ENCODE measurements at places on chromosomes 7 and 10.

DNA sequence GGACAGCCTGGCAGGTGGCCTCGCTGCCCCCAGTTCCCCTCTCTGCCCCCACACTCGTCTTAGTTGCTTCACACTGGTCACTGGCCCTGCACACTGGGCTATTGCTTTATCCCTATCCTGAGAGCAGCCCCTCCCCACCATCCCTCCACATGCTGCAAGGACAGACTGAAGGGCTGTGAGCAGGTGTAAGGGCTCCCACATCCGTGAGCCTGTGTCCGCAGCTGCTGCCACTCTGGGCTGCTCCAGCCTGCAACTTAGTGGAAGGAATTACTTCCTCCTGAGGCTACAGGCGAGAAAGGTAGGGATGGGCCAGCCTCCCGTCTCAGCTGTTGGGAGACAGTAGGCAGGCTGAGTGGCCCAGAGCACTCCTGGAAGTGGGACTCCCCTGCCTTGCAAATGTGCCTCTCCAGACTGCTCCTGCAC is 3.8 kb downstream of the RARRES2 start:
- H3K4me3 ChIP-seq, result no peak overlapping the region
- no peaks in the 10 kb centered on the region for H3K36me3 ChIP-seq
- H3K4me1 ChIP-seq, result peaks cover 8% of the 10 kb centered on the region
- peaks cover 10% of the 10 kb centered on the region for H3K27me3 ChIP-seq
- no peak for DNase-seq
- H3K27ac ChIP-seq, result no peak overlapping the region

GRCh38 chr7:29039821-29040578 is 81.9 kb upstream of the TRIL start:
- no peaks in the 10 kb centered on the region for H3K36me3 ChIP-seq
- DNase-seq, result no peak
- no peak overlapping the region for H3K4me3 ChIP-seq
- H3K4me1 ChIP-seq, result peaks cover 36% of the 10 kb centered on the region
- no peaks in the 10 kb centered on the region for H3K27me3 ChIP-seq

- H3K4me3 ChIP-seq, result peak overlapping the region; percentile 87
- DNase-seq, result no peak
- no peaks in the 10 kb centered on the region for H3K36me3 ChIP-seq
- H3K4me1 ChIP-seq, result peaks cover 34% of the 10 kb centered on the region
- H3K27me3 ChIP-seq, result no peaks in the 10 kb centered on the region
- H3K27ac ChIP-seq, result peak overlapping the region; percentile 7
Measured at GRCh38 chr10:100007231-100008141, 2.3 kb downstream of the DNMBP start.

DNA sequence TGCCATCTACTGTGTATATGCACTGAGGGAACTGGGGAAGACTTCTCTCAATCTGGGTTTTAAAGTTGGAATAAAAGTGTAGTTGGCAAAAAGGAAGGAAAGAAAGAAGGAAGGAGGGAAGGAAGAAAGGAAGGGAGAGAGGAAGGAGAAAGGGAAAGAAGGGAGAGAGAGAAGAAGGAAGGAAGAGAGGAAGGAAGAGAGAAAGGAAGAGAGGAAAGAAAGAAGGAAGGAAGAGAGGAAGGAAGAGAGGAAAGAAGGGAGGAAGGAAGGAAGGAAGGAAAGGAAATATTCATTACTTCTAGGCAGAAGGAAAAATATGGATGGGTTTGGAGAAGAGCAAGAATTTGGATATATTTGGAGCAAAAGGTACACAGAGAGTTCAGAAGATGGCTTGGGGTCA is 343.6 kb upstream of the AUTS2 start:
- peaks cover 23% of the 10 kb centered on the region for H3K27me3 ChIP-seq
- DNase-seq, result no peak
- H3K36me3 ChIP-seq, result no peaks in the 10 kb centered on the region
- no peaks in the 10 kb centered on the region for H3K4me1 ChIP-seq

GRCh38 chr10:103659674-103660363 is 166.3 kb downstream of the NEURL1 start:
- H3K4me1 ChIP-seq, result peaks cover 10% of the 10 kb centered on the region
- no peaks in the 10 kb centered on the region for H3K36me3 ChIP-seq
- peak overlapping the region; percentile 90 for H3K4me3 ChIP-seq
- peak; percentile 82 for DNase-seq
- H3K27me3 ChIP-seq, result no peaks in the 10 kb centered on the region
- peak overlapping the region; percentile 78 for H3K27ac ChIP-seq

DNA sequence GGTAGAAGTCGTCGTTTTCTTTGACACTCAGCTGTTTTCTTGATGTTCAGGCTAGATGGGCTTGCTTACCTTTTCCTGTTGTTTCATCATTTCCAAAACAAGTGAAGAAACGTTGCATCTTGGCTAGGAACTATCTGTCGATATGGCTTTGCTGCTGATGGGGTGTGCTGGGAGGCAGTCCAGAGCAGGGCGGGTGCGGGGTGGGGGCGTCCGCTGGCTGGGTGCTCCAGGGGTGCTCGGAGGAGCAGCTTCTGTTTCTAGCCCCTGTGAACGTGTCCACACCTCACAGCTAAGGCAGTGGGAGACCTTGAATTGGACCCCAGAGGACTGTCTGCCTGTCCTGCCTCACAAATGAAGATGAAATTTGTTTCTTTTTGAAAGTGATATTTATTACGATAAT is 7.6 kb upstream of the SUN1 start:
- H3K36me3 ChIP-seq, result no peaks in the 10 kb centered on the region
- no peaks in the 10 kb centered on the region for H3K27me3 ChIP-seq
- no peak for DNase-seq

DNA sequence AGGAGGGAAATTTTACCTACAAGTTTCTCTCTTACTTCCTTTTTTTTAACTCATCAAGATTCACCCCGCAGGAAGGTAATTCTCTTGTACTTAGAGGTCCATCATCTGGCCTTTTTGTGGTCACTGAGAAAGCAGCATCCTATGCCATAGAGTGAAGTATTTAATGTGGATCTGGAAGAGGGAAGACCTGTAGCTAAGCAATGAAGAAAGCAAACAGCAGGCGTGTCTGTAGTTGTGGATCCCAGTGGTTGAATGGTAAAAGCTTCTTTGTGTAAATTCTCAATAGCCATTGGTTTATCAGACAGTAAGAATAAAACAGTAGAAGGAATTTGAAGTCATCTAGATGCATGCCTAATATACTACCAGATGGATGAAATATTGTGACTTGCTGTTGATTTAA is 196.4 kb downstream of the ANKRD7 start:
- no peak overlapping the region for H3K4me3 ChIP-seq
- no peak for DNase-seq
- no peaks in the 10 kb centered on the region for H3K36me3 ChIP-seq
- no peaks in the 10 kb centered on the region for H3K27me3 ChIP-seq
- no peak overlapping the region for H3K27ac ChIP-seq

DNA sequence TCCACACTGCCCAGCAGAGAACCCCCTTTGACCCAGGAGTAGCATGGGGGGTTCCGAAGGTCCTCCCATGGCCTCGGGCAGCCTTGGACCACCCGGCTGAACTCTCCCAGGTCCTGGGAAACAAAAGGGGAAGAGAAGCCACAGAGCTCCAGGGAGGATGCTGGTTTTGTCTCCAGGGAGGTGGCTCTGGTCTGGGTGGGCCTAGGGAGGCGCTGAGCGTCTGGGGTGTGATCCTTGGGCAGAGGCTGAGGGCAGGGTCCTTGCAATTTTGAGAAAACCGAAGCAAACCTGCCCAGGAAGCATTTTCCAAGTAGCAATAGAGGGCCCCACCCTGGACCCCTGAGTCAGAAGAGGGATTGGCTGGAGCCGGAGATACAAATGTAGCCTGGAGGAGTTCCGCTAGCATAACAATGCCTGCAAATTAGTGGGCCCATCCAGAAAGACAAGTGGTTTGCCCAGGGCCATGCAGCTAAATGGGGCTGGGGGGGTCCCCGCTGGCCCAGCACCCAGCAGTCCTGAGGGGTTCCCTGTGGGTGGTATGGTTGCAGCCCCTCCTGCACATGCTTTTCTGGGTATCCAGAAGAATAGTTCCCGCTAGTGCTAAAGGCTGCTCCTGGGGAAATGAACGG is 2.0 kb downstream of the UTF1 start:
- peaks cover 12% of the 10 kb centered on the region for H3K4me1 ChIP-seq
- DNase-seq, result no peak

DNA sequence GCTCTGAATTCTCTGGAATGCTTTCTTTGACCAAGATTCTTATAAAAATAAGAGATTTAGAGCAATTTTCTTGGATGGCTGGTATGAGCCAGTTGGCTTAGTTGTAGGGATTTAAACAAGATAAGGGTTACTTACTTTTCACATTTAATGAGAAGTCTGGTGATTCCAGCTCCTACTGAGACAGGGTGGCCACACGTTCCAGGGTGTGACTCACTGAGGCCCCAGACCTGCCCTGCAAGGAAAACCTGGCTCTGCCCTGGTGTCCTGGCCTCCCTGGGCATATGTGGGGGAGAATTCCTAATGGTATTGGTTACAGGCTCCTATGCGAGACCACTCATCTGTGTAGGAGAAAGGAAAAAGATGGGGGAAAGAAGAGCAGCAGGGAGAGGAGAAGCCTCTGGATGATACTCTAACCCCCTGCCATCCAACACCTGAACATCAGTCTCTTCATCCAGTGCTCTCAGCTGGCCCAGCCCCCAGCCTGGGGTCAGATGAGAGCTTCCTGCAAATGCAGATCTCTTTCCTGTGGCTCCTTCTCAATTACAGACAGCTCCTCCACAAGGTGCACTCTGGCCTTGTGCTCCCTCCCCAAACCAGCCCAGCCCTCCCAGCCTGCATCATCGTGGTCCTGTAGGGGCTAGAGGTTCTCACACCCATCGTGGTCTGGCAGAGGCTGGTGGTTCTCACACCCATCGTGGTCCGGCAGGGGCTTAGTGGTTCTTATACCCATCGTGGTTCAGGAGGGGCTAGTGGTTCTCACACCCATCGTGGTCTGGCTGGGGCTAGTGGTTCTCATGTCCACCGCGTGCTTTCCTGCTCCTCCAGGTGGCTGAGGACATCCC is 139.9 kb downstream of the EGFR start:
- peaks cover 14% of the 10 kb centered on the region for H3K27me3 ChIP-seq
- peaks cover 5% of the 10 kb centered on the region for H3K4me1 ChIP-seq
- no peak overlapping the region for H3K27ac ChIP-seq
- no peaks in the 10 kb centered on the region for H3K36me3 ChIP-seq
- no peak overlapping the region for H3K4me3 ChIP-seq
- no peak for DNase-seq

- H3K36me3 ChIP-seq, result no peaks in the 10 kb centered on the region
- DNase-seq, result no peak
Measured at GRCh38 chr7:123692471-123692877, 36.8 kb downstream of the LMOD2 start.

DNA sequence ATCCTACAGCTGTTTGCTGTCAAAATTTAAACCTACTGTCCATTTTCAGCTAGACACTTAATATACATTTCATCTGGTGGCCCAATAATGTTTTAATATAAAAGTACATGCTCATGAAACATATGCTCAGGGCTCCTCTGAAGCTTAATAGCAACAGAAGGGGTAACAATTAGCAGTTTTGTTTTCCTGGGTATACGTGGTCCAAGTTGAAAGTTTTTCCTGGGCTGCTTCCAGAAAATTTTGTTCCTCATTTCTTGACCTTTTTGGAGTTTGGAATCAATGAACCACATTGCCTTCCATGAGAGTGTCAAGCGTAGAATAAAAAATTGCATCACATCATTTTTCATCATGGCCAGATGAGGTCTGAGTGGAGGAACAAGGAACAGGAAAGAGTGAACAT is 537.3 kb upstream of the MGMT start:
- no peak overlapping the region for H3K4me3 ChIP-seq
- H3K4me1 ChIP-seq, result no peaks in the 10 kb centered on the region
- no peaks in the 10 kb centered on the region for H3K36me3 ChIP-seq

DNA sequence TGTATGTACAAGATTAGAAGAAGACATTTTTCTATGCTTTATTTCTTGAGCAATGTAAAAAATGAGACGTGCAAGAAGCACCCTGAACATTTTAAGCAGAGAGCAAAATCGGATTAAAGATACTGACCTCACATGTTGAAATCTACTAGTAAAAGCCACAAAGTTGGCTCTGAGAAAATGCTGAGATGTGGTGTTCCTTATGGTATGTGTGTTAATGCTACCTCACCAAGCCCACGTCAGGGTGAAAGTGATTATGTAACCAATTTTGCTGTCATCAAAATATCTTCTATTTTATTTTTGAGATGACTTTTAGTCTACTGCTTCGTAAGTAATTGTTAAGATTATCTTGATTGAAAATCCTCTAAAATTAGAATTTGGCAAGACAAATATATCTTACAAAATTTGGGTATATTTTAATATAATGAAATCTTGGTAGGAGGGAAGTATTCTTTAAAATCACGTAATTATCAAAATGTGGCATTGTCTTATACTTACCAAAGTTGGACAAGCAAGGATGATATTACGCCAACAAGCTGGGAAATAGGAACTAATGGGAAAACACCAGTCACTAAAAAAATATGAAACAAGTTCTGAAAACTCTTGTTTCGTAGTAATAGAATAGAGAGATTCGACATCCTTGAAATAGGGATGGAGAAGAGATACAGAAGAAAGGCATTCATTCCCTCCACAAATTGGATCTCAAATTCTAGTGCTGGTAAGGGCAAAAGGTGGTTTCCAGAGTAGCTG is 5.8 kb downstream of the ADO start:
- peak overlapping the region; percentile 96 for H3K27ac ChIP-seq
- peak overlapping the region; percentile 100 for H3K4me3 ChIP-seq
- peaks cover 35% of the 10 kb centered on the region for H3K36me3 ChIP-seq
- H3K4me1 ChIP-seq, result peaks cover 80% of the 10 kb centered on the region
- DNase-seq, result no peak

DNA sequence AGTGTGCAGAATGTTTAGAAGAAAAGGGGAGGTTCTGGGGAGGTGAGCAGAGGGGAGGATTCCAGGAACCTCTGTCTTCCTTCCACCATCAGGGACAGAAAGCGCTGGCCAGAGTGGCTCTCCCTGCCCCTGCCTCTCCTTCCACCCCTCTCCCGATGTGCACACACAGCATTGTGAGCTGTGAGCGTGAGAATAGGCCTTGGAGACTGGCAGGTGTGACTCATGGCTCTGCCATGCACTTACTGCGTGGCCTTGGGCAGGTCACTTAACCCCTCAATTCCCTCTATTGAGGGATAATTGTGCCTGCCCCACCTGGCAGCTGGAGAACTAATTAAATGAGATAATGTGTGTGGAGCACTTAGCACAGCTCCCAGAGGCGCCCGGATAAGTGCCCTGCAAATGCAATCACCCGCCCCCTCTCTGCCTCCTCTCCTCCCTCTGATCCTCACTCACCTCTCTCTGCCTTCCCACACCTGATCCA is 115.4 kb downstream of the ZMIZ1 start:
- H3K4me1 ChIP-seq, result peaks cover 12% of the 10 kb centered on the region
- DNase-seq, result no peak
- H3K4me3 ChIP-seq, result no peak overlapping the region
- H3K27ac ChIP-seq, result no peak overlapping the region
- H3K27me3 ChIP-seq, result no peaks in the 10 kb centered on the region
- H3K36me3 ChIP-seq, result no peaks in the 10 kb centered on the region

GRCh38 chr7:15303357-15303756 is 258.5 kb downstream of the AGMO start:
- H3K27ac ChIP-seq, result no peak overlapping the region
- H3K27me3 ChIP-seq, result no peaks in the 10 kb centered on the region
- H3K36me3 ChIP-seq, result no peaks in the 10 kb centered on the region
- DNase-seq, result no peak
- no peaks in the 10 kb centered on the region for H3K4me1 ChIP-seq

GRCh38 chr10:122567056-122567660 is 6.6 kb downstream of the DMBT1 start:
- no peak for DNase-seq
- no peak overlapping the region for H3K4me3 ChIP-seq
- H3K4me1 ChIP-seq, result no peaks in the 10 kb centered on the region
- no peak overlapping the region for H3K27ac ChIP-seq
- H3K36me3 ChIP-seq, result no peaks in the 10 kb centered on the region

- no peak for DNase-seq
- peaks cover 7% of the 10 kb centered on the region for H3K27me3 ChIP-seq
- H3K27ac ChIP-seq, result no peak overlapping the region
- H3K4me3 ChIP-seq, result peak overlapping the region; percentile 21
- no peaks in the 10 kb centered on the region for H3K4me1 ChIP-seq
Measured at GRCh38 chr10:11440250-11441150, 170.9 kb downstream of the USP6NL start.

Measured in natural killer cell treated with Interleukin-12 subunit alpha and Interleukin-12 subunit beta and Interleukin-15 and Interleukin-18, amount 100 ng/mL, for 72 hours (primary cell).